Hematopoietic multipotent progenitor cell (in vitro differentiated cells): ENCODE measurements at places on chromosomes 4 and X.

DNA sequence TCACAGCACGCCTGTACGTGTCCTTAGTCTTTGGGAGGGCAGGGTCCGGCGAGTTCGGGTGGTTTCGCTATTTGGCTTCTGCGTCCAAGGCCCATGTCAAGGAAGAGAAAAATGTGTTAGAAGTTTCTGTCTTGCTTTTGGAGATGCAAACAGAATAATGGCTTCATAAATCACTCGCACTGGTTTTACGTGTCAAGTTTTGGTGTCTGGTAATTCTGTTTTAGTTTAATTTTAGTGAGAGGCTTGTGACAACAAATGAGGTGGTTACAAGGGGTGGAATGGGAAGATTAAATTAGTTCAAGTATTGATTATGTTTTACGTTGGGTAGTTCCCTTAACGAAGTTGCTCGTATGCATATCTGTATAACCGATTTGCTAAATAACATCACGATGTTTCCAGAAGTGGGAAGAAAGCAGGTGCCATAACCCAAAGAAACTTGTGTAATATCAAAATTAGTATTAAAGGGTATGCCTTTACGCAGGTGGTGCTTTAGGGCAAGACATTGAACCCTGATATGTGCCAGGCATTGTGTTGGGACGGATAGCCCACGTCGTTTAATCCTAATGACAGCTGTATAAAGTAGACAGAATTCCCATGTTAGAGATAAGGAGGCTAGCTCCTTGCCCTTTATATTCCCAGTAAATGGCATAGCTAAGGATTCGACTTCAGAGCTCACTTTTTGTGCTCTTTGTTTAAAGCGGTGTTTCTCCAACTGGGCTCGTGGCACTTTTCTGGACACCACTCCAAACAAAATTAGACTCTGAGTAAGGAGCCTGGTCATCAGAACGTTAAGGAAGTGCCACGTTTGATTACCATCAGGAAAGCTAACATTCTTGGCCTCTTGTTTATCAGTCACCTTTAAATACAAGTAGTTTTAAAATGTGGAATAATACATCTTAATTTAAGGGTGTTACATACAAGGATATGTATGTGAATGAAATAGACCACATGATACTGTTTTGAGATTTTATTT, 843 bp downstream of the RPL34 start:
- no peak for DNase-seq

DNA sequence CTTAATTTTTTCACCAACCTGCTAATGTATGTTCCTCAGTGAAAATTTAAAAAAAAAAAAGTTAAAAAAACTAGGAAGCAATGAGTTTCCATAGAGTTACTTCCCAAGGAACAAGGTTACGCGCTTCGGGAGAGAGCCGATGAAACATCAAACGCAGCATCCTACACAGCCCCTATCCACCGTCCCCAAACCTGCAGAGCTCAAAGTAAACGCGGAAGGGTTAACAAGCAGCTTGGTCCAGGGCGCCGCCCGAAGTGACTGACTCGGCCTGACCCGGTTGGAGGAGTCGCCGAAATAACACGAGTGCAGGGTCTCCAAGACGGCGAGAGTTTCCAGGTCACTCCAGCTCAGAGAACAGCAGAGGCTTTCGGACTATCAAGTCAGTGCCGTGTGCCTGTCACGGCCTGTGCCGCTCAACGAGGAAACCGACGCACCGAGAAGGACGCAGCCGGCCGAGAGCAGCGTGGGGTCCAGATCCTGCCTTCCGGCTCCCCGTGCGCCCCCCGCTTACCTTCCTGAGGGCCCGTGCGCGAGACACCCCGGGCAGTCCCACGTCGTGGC, 512 bp downstream of the NOP14 start:
- no peak for DNase-seq

- no peak for DNase-seq
These were observed 137.3 kb upstream of the ANXA10 start for GRCh38 chr4:167955006-167955405.

DNA sequence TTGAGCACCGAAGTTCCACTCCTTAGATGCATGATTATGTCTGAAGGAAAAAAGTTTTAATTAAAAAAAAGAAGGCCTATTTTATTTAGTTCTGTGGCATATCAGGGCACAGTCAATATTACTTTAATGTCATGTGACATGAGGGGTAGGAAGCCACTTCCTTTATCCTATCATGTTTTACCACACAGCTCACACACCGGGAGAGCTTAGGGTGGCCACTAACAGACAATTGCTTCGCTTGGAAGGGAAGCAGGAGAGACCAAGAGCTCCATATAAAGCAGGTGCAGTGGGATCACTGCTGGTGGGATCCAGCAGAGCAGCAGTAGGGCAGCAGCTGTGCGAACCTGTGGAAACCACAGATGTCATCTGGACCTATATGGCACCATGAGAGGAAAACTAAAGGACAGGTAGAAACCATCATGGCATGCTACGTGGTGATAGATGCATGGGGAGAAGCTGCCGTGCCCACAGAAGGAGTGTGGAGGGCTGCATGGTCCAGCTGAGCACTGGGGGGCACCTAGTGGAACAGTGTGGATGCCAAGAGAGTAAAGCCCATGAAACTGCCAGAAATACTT, 52.0 kb downstream of the DTHD1 start:
- no peak for DNase-seq

GRCh38 chr4:23770011-23770410, 119.8 kb downstream of the PPARGC1A start:
- no peak for DNase-seq

- no peak for DNase-seq
These were observed 20.2 kb downstream of the CCNG2 start for GRCh38 chr4:77177199-77177598.

- no peak for DNase-seq
These were observed 472.6 kb upstream of the CPEB2 start for GRCh38 chr4:14529653-14530052.

DNA sequence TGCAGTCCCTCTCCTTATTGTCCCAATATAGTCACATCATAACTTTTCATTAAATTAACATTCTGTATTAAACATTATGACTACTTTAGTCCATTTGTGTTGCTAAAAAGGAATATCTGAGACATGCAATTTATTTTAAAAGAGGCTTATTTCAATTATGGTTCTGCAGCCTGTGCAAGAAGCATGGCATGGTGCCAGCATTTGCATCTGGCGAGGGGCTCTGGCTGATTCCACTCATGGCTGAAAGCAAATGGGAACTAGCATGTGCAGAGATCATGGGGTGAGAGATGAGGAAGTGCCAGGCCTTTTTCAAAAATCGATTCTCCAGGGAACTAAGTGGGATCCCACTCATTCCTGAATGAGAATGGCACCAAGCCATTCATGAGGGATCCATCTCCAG, 476.3 kb upstream of the RPS6KA3 start:
- DNase-seq: no peak

GRCh38 chr4:112144546-112145325, 518 bp upstream of the FAM241A start:
- no peak for DNase-seq

- DNase-seq: no peak
These were observed 4.8 kb downstream of the ADAMTS3 start for GRCh38 chr4:72564184-72564583.

GRCh38 chrX:24728530-24728929, 34.8 kb downstream of the POLA1 start:
- no peak for DNase-seq

- DNase-seq: no peak
These were observed 1930.8 kb downstream of the C4orf33 start for GRCh38 chr4:131026771-131027170.

DNA sequence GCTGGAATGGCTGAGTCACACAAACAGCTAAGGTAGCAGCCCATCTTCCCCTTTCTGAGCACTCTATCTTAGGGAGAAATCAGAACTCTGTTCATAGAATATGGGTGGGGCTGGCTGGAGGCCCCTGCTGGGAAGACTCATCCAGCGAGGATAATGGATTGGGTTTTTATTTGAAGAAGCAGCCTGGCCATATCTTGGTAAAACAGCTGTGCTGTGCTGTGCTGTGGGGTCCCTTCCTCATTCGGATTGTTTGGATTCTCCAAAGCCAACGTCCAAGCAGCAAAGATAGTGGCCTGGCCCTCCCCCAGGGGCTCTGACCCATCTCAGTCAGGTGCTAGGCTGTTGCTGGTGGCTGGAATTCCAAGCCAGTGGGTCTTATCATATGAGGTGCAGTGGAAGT, 63.8 kb downstream of the ZNF718 start:
- no peak for DNase-seq

GRCh38 chrX:131830400-131831184, 192.5 kb upstream of the STK26 start:
- DNase-seq: peak; percentile 85

DNA sequence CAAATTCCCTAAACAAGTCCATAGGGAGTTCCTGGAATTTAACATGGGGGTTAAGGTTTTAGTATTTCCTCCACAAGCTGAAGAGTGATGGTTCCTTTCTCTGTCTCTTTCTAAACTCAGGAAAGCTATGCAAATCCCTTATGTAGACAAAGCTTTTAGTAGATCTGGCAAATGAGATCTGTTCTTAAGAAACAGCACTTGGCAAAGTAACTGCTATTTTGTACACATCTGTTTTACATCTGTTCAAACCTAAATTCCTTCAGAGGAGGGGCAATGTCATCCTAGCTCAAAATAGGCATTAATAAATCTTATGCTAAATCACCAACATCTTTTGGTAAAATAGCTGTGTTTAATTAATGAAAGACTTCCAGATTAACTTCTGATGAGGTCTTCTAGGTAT, 137.8 kb upstream of the TBC1D9 start:
- no peak for DNase-seq

DNA sequence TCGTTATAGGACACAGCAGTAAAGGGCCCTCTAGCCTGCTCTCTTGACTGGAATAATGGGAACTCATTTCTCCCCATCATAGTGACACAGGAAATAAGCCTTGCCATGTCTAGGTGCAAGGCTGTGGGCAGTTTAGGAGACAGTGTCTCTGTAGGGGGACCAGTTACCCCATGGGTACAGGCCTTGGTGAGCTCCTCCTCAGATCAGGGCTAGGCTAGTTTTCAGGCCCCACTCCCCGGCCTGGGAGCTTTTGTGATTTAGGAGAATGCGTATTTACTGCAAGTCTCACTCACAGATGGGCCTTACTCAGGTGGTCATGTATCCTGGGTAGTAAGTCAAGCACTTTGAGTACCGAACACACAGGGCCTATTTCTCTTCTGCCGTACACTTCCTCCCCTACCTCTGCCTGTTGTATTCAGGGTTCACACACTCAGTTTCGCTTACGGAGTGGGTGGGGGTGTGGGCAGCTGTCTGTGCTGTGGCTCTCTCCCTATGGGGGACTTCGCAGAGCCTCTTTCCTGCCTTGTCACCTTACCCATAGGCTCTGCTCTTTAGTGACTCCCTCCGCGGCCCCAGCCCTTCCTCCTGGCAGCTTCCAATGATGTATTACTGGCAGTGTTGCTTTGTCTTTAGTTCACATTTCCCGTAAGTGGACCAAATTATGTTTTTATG, 34.2 kb downstream of the FAM193A start:
- peak; percentile 79 for DNase-seq

DNA sequence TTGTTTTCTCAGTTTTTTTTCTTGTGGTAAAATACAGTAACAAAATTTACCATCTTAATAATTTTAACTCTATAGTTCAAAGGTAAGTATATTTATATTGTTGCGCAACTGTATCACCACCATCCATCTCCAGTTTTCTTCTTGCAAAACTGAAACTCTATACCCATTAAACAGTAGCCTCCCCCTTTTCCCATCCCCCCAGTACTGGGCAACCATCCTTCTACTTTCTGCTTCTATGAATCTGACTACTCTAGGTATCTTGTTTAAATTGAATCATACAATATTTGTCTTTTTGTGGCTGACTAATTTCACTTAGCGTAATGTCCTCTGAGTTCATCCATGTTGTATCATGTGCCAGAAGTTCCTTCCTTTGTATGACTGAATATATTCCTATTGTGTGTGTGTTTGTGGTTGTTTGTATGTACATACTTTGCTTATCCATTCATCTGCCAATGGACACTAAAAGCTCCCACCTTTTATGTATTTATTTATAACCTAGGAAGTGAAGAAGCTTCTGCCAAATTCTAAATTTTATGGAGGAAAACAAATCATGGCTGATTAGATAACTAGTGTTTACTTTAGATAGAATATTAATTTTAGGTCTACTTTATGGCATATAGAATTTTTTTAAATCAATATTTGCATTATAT, 10.0 kb downstream of the ABHD18 start:
- DNase-seq: no peak

DNA sequence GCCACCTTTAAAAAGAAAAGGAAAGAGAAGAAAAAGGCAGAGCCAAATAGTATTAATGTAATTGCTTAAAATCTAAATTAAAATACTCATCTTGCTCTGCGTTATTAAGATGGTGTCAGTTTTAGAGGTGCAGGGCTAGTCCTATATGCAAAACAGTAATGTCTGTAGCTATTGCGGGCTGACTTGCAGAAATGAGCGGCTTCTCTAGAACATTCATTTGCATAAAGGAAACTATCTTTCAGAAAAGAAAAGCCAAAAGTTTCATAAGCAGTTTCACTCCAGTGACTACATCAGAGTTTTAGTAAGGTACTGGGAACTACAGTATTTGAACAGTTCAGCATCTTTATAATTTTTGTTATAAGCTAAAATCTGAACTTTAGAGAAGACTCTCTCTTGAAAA, 6.0 kb downstream of the SMAD1 start:
- no peak for DNase-seq

DNA sequence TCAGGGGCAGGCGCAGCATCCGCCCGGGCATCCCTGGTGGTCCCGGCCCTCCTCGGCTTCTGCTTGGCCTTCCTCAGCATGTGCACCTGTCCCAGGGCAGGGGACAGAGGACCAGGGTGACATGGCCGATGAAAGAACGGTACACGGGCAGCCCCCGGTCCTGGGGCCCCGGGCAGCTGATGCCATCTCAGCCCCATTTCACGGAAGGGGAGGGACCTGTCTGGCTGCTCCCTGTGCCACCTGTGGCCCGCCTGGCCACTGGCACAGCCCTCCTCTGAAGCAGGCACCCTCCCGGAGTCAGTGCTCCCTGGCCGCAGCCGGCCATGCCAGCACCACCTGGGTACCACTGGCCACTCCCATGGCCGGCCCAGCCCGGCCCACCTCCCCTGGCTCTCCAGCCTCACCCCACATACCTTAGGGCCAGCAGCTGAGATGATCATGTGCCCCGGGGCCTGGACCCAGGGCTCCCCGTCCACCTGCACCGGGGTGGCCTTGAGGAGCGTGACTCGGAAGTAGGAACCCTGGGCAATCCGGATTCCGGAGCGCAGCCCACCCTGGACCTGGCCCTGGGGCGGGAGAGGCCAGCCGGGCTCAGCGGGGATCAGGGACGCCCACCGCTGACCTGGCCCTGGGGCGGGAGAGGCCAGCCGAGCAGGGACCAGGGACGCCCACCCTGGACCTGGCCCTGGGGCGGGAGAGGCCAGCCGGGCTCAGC, 12.6 kb downstream of the DGKQ start:
- DNase-seq: no peak

DNA sequence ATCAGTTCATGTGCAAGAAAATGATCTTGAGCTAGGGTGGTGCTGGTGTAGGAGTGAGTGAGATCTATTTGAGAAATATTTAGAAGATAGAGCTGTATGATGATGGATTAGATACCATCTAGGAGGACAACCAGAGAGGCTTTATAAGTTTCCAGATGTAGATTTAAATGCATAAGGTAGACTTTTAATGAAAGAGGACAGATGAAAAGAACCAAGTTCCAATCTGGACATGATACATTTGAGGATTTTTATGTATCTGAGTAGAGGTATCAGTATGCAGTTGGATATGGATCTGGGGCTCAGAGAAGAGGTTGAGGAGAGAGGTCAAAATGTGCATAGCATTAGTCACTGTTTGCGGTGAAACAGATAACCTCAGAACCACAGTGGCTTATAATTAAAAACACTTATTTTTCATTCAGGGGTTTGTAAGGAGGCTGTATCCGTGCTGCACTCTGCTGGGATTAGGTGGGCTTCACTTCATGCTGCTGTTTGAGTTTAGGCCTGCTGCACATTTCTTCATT, 348.7 kb downstream of the BMPR1B start:
- DNase-seq: no peak
